ENCODE measurements at places on chromosomes 11 and 22.

- DNase-seq, result no peak
Observed at GRCh38 chr11:123197711-123198110, 2.7 kb upstream of the CLMP start.

- DNase-seq, result no peak
Observed at GRCh38 chr11:101686514-101686913, 102.7 kb upstream of the TRPC6 start.

DNA sequence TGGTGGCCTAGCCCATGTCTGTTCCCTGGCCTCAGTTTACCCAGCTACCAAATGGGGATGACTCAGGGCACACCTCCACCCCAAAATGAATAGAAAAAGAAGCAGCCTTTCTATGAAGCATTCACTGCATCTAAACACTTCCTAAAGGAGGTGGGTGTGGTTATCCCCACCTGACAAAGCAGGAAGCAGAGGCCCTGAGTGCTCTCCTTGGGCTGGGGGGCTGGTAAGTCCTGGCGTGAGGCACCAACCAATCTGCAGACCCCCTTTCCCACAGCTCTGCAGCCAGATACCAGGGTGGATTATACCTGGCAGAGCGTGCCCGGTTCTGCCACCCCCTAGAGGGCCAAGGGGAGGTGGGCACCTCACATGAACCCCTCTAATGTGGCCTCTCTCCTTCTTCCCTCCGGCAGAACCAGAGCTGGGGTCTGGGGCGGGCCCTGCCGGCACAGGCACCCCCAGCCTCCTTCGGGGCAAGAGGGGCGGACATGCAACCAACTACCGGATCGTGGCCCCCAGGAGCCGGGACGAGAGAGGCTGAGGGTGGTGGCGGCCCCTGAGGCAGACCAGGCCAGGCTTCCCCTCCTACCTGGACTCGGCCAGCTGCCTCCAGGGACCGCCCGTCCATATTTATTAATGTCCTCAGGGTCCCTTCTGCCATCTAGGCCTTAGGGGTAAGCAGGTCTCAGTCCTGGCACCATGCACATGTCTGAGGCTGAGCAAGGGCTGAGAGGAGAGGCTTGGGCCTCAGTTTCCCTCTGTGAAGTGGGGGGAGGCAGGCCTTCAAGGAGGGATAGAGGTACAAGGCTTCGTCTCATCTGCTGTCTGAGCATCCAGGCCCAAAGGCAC is 9.2 kb downstream of the RHBDD3 start:
- DNase-seq, result no peak

DNA sequence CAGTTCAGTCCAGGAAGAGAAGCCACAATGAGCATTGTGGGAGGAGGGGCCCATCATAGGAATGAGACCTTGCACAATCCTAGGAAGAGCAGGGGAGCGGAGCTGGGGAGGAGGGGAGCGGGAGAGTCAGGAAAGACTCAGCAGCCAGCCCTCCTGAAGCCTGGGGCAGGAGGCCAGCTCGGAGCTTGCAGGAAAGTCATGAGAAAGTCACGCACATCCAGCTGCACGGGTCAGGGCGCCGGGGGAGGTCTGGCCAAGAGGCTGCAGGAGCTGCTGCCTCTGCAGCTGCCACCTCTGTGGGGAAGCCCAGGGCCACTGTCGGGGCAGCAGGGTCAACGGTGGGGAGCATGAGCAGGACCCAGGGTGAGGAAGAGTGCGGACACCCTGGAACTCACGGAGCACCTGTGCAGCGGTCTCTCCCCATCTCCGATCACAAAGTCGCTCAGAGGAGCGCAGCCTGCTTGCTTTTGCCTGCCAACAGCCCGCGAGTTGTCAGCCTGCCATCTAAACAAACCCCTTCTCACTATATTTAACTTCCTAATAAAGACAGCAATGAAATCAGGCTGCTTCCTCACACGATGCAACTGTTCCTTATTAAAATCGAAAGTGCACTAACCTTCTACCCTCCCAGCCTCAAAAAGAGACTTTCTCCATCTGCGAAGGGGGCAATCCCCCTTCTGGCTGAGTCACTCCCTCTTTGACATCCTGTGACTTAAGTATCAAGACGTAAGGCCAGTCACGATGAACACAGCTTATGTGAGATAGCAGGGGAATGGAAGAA is 52.9 kb upstream of the RTL6 start:
- peak; percentile 28 for DNase-seq

DNA sequence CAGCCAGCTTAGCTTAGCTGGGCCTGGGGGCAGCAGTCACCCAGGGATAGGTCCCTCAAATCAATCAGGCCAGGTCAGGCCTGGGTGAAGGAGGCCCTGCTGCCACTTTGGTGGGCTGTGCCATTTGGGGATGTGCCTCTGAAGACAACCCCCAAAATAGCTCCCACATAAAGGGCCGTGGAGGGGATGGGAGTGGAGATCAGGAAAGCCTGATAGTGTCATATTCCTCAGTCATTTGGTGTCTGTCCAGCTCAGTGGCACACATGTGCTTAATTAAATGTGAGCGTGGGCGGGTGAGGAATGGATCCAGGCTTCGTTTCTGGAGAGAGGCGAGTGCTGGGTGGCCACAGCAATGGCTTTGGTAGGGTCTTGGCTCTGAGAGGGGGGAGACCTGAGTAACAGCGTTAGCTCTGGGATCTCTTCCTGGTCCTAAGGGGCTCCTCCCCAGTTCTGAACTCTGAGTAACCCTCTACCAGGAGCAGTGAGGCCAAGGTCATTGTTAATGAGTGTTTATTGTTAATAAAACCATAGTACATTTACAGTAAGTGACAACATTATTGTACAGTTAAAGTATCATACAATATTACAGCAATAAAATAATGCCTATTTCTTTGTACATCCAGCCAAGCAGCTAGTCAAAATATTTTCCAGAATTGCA is 45.2 kb downstream of the NAT10 start:
- DNase-seq, result no peak

DNA sequence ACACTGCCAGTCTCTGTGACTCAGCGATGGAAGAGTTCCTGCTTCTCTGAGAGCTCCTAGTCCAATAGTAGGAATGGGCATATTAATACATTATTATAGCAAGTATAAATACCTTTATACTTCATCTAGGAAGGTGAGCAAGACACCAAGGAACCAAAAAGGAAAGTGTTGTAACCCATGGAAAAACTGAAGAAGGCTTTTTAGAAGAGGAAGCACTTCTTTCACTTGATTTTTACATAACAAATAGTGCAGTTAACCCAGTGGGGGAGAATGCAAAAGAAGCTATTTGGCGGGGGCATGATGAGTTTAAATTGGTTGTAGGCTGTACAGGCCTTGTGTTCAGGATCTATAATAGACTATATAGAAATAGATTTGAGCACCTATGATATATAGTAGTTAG is 31.2 kb upstream of the C11orf87 start:
- DNase-seq, result no peak

- DNase-seq, result no peak
Observed at GRCh38 chr11:69630424-69630823, 10.5 kb upstream of the CCND1 start.

- no peak for DNase-seq
Observed at GRCh38 chr11:116813781-116814471, 9.2 kb downstream of the APOA4 start.

DNA sequence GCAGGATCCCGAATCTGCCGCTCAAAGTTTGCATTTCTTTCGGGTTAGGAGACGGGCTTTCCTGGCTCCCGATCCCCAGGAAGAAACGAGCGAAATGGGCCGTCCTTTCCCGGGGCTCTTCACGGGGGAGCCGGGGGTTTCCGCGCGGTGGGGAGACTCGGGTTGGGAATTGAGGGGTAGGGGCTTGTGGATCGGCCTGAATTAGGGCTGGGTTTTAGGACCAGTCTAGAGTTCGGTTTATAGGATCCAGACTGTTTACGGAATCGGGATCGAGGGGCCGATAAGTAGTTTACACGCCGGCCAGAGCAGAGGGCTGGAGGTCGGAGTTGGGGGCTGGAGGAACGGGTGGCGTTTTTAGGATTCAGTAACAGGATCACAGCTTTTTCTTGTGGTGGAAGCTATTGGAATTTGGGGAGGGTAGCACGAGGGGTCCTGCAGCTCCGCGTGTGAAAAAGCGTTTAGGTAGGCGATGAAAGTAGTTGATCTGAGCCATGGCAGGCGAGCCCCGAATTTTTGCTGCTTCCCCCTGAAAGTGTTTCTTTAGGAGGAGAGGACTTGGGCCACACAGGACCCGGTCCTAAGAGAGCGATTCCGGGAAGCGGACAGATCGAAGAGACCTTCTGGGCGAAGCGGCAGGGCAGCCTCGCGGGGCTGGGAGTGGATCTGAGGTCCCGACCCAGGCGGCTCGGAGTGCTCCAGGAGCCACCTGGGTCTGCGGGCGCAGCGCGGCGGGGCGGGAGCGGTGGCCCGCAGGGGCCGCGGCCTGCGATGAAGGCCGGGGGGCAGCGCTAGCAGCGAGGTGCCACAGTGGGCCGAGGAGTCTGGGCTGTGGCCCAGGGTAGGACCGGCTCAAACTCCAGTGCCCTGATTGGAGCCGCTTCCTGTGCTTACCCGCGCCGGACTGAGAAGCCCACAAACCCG is 1.6 kb downstream of the PKNOX2 start:
- DNase-seq, result peak; percentile 48

DNA sequence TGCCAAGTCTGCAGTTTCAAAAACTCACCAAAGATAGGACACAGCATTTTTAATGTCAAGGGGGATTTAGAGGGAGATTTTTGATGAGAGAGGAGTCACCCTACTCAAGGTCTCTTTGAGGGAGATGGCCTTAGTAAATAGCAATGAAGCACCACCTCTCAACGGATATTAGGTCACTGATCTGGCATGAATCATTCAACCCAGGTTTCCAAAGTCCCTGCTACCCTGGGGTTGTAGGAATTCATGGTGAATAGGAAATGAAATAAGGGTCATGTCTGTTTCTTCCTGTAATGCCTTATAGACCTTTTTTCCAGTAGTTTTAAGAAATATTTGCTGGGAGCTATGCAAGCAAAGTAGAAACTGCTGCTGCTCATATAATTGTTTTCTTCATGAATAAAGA is 2154.9 kb downstream of the LRRC4C start:
- no peak for DNase-seq

DNA sequence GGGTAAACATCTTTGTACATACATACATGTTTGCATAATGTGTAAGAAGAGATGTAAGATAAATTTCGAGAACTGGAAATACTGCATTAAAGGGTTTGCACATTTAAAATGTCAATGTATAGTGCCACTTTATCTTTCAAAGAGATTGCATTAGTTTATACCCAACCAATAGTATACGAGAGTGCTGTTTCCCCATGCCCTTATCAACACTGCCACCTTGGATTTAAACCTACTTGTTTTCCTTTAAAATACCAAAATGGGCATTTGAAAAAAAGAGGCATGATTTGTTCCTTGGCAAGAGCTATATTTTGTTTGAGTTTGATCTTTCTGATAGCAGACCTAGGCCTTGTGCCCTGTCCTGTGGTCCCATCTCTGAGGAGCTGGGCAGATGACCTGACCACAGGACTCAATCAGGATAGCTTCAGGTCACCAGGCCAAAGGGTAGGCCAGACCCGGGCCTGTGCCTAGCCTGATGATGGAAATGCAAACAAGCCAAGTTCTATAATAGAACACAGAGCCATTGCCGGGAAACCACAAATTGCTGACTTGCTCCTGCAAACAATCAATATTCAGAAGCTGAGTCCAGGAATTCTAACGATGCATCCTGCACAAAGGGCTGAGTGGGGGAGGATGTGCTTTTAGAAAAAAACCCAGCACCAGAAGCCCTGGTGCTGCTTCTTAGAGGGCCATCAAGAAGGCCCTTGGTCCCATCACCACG is 16.9 kb upstream of the ALG8 start:
- DNase-seq, result no peak

DNA sequence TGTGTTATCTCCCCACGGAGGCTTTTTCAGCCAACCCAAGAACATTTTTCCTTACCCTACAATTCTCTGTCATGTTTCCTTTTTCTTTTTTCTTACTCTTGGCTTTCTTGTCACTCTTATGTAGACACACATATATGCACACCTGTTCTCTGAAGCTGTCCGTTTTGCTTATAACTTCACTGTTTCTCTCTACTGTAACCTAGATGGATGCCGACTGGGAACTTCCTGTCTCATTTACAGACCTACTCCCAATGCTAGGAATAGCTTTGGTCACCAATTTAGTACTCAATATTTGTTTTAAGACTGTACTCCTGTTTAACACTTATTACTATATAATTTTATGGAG is 9.9 kb upstream of the CASP12 start:
- DNase-seq, result no peak

DNA sequence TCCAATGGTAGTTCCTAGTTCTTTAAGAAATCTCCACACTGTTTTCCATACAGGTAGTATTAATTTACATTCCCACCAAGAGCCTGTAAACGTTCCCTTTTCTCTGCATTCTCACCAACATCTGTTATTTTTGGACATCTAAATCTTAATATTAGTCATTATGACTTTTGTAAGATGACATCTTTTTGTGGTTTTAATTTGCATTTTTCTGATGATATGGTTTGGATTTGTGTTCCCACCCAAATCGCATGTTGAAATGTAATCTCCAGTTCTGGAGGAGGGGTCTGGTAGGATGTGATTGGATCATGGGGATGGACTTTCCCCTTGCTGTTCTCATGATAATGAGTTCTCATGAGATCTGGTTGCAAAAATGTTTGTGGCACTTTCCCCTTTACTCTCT is 89.0 kb downstream of the MUC15 start:
- no peak for DNase-seq

DNA sequence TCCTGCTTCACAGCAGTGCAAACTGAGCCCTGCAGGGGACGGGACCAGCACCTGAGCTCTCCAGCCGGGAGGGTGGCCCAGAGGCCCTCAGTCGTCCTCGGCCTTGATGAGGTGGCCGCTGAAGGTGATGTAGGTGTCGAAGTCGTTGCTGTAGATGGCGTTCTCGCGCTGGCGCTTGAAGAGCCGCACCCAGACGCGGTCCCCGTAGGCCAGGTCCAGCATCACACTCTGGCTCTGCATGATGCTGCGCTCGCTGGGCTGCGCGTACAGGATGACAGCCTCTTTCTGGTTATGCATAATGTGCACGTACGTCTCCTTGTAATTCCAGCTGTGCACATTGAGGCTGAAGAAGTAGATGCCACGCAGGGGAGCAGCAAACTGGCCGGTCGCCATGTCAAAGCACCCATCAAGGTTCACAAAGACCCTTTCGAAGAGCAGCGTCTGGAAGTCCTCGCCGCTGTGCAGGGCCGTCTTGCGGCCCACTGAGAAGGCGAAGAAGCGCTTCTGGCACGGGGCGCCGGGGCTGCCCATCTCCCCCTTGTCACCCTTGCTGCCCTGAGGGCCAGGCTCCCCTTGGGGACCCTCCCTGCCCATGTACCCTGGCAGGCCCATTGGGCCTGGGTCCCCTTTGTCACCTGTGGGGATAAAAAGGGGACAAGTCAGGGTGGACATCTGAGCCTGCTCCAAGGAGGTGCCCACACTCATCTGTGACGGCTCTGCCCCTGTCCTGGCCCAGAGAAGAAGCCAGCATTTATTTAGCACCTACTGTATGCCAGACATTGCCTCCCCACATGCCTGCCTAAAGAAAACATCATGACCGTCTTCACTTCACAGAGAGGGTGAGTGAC is 5.7 kb downstream of the C1QTNF6 start:
- no peak for DNase-seq

All from GM20000 (cell line).